ENCODE measurements at places on chromosomes 3 and 15.

DNA sequence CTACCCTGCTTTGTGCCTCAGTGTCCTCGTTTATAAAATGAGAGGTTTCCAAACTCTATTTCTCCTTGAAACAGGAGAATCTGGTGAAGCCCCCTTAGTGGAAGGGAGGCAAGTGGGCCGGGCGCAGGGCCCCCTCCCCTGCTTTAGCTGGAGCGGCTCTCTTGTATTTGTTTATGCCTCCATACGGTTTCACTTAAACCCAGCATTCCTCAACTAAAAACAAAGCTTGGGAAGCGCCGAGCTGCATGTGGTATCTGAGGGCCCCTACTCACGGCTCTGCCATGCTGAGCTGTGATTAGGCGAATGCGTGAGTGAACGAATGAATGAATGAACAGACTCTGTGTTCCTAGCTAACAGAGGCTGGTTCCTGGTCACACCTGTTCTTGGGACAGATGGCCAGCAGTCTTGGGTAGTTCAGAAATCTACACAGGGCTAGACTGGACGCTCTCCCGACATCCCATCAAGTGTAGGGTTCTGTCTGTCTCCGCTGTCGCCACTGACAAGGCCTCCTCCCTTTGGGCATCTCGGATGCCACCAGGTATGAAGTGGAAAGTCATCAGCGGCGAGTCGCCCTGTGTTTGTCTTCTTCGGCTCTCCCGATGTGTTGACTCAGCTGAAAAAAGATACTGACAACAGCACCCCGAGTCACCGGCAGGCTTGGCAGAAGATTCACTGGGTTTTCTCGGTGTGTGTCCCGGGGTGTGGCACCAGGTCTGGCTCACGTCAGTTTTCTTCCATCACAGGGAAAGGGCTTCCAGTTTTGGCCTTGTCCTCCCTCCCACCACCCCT lies 42.4 kb upstream of the VPS8 start:
- no peak for DNase-seq

- no peak for DNase-seq
These were observed 14.6 kb downstream of the HDC start for GRCh38 chr15:50250760-50251394.

- DNase-seq, result no peak
These were observed 144.9 kb downstream of the FNDC3B start for GRCh38 chr3:172184106-172184822.

GRCh38 chr3:34070831-34071585 lies 272.6 kb downstream of the PDCD6IP start:
- peak; percentile 6 for DNase-seq
